Urinary bladder (tissue), 4 donors: ENCODE measurements at places on chromosomes 12 and 14. TPM values are rescaled to one million over a fixed set of nuclear protein-coding genes. Genes with fewer than 3 reads are reported as not detected.

The SPX gene
- 0.95 TPM for total RNA-seq

The PPTC7 gene
- total RNA-seq, result 15.0 TPM

The KLRD1 gene
- total RNA-seq, result 1.0 TPM

The GUCY2C gene
- not detected for total RNA-seq

The KRT74 gene
- total RNA-seq, result not detected

The FITM1 gene
- 4.2 TPM for total RNA-seq

The IL22 gene
- total RNA-seq, result not detected
